Heart left ventricle (tissue), 16 donors: ENCODE measurements at places on chromosomes 7 and 10. TPM values are rescaled to one million over a fixed set of nuclear protein-coding genes. Genes with fewer than 3 reads are reported as not detected.

LAMB1 gene
- 113 TPM for total RNA-seq

SKAP2 gene
- total RNA-seq, result 3.0 TPM

DMTF1 gene
- 20.9 TPM for total RNA-seq

FAM25G gene
- not detected for total RNA-seq

SUN1 gene
- 129 TPM for total RNA-seq

LBX1 gene
- not detected for total RNA-seq

CCDC126 gene
- total RNA-seq, result 8.2 TPM

TYSND1 gene
- 6.0 TPM for total RNA-seq

FKBP6 gene
- not detected for total RNA-seq

EN2 gene
- not detected for total RNA-seq

PAX4 gene
- total RNA-seq, result not detected

ZNF680 gene
- 24.4 TPM for total RNA-seq

PRRT4 gene
- total RNA-seq, result 1.4 TPM

RBP3 gene
- not detected for total RNA-seq

ACTR3C gene
- 3.7 TPM for total RNA-seq

FGFBP3 gene
- total RNA-seq, result 0.51 TPM

GALNT17 gene
- total RNA-seq, result 84.6 TPM

UPK3BL2 gene
- total RNA-seq, result 5.7 TPM

NPFFR1 gene
- not detected for total RNA-seq

CPVL gene
- total RNA-seq, result 160 TPM

GPR37 gene
- total RNA-seq, result not detected

CYP17A1 gene
- not detected for total RNA-seq

PRLHR gene
- not detected for total RNA-seq

ELN gene
- 58.4 TPM for total RNA-seq
